ENCODE measurements at places on chromosomes 2 and 18. TPM values are rescaled to one million over a fixed set of nuclear protein-coding genes. Genes with fewer than 3 reads are reported as not detected.

GRCh38 chr18:50724751-50725151, 95.1 kb downstream of the MRO start:
- no peaks in the 10 kb centered on the region for H3K4me1 ChIP-seq
- H3K27ac ChIP-seq = no peak overlapping the region
- no peaks in the 10 kb centered on the region for H3K36me3 ChIP-seq
- H3K4me3 ChIP-seq = no peak overlapping the region

- H3K27ac ChIP-seq = no peak overlapping the region
- H3K36me3 ChIP-seq = no peaks in the 10 kb centered on the region
Observed at GRCh38 chr2:229475778-229476177, 204.7 kb upstream of the PID1 start.

GRCh38 chr2:71531522-71532047, 78.2 kb downstream of the DYSF start:
- no peak for DNase-seq
- H3K4me1 ChIP-seq = no peaks in the 10 kb centered on the region
- H3K36me3 ChIP-seq = no peaks in the 10 kb centered on the region
- H3K27me3 ChIP-seq = peaks cover 13% of the 10 kb centered on the region

- no peak overlapping the region for H3K4me3 ChIP-seq
- H3K27ac ChIP-seq = no peak overlapping the region
- peaks cover 19% of the 10 kb centered on the region for H3K36me3 ChIP-seq
- H3K4me1 ChIP-seq = no peaks in the 10 kb centered on the region
Observed at GRCh38 chr2:19929226-19929625, 27.4 kb upstream of the TTC32 start.

DNA sequence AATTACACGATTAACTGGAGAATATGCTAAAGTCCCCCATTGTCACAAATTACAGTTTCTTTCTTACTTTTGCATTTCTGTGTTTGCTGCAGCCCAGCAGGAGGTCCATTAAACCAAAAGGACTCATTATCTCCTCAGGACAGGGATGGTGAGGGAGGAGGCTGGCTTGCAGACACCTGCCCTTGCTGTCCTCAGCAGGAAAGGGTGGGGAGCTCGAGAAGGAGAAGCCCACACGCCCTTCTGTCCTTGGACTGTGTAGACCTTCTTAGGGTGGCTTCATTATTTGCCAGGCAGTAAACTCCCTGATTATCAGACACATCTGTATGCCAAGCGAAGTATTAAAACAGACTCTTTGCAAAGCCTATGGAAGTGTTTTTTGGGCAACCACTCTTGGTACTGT, 196.0 kb downstream of the LDLRAD4 start:
- no peak overlapping the region for H3K4me3 ChIP-seq
- H3K27me3 ChIP-seq = no peaks in the 10 kb centered on the region
- no peak overlapping the region for H3K27ac ChIP-seq
- no peak for DNase-seq

The AGXT gene
- not detected for total RNA-seq

The GBX2 gene
- not detected for total RNA-seq

The XDH gene
- not detected for total RNA-seq

The GCG gene
- not detected for total RNA-seq

The KDSR gene
- total RNA-seq = 21.1 TPM
